Breast epithelium (tissue), 4 donors: ENCODE measurements at places on chromosomes 13 and 19. TPM values are rescaled to one million over a fixed set of nuclear protein-coding genes. Genes with fewer than 3 reads are reported as not detected.
A peak's percentile ranks its signal among the peaks of the same experiment; 100 is the strongest.

DNA sequence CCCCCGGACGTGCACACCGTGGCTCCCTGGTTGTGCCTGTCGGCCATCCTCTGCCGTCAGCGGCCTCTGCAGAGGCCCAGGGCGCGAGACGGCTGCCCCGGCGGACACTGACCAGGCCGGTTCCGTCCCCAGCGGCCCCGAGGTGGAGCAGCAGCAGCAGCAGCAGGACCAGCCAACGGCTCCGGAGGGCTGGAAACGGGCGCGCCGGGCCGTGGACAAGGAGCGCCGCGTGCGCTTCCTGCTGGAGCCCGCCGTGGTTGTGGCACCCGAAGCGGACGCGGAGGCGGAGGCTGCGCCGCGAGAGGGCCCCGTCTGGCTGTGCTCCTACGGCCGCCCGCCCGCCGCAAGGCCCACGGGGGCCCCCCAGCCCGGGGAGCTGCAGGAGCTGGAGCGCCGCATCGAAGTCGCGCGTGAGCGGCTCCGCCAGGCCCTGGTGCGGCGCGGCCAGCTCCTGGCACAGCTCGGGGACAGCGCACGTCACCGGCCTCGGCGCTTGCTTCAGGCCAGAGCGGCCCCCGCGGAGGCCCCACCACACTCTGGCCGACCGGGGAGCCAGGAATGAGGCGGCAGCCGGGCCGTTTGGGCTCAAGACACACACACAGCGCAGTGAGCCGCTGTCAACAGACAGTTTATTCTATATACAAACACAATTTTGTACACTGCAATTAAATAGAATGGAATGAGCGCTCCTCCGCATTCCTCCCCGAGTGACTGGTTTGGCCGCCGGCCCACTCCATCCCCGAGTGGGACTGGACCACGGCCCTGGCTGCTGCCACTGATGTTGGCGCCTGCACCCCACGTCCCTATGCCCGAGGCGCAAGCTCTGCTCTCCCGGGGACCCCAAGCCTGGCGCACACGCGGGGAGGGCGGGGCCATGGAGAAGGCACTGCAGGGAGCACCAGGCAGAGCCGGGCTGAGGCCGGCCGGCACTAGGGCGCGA lies 9.1 kb downstream of the GRIN3B start:
- peaks cover 16% of the 10 kb centered on the region for H3K36me3 ChIP-seq
- no peak overlapping the region for H3K4me3 ChIP-seq
- no peak for DNase-seq
- H3K27ac ChIP-seq, result no peak overlapping the region
- H3K4me1 ChIP-seq, result no peaks in the 10 kb centered on the region
- H3K27me3 ChIP-seq, result no peaks in the 10 kb centered on the region

DNA sequence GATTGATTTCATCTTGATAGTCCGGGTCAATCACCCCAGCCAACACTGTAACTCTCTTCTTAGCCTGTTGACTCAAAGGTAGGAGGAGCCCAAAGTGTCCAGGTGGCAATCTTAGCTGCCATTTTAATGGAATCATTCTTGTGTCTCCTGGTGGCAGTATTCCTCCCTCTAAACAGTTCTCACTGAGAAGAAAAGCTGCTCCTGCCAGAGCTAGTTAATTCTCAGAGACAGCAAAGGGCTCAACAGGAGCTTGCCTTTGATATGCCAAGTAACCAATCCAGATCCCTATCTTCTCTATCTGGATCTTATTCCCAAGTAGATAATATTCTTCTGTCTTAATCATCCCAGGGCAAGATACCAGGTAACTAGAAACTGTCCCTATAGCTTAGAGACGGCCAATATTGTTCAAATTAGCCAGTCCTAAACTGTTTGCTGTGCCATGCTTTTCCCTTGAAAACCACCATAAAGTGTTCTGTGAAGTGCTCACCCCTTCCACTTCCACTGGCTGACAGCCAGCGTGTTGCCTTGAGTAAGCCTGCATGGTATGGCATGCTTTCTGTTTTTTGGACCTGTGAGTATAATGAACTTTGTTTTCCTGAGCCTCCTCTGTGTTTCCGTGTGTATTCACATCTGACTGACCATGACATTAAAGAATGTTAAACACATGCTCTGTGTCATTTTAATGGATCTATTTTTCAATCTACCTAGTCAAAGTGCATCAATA lies 463.7 kb upstream of the SLITRK5 start:
- H3K4me3 ChIP-seq, result no peak overlapping the region
- no peaks in the 10 kb centered on the region for H3K36me3 ChIP-seq
- DNase-seq, result no peak
- no peaks in the 10 kb centered on the region for H3K27me3 ChIP-seq
- H3K4me1 ChIP-seq, result no peaks in the 10 kb centered on the region

DNA sequence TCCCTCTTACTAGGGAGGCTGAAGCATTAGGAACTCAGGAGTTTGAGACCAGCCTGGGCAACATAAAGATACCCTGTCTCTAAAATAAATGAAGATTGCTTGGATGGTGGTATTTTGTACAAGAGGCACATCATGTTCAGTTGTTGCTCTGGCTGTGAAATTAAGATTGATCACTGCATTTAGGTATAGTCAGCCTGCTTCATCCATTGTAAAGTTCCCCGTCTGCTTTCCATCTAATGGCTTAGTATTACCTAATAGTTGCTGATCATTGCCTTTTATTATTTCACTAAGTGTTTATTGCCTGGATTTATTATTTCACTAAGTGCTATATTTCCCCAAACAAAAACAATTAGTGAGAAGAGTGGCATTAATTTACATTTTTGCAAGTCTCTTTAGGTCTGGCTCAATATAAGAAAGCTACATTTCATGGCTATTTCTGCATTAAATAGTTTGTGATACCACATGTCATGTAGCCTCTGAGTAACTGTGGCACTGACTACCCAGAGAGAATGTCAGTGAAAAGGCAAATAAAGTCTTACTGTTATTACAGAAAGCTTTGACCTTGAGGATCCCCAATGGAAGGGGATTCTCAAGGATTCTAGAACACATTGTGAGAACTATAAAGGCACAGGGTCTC lies 45.0 kb upstream of the ZMYM5 start:
- no peaks in the 10 kb centered on the region for H3K36me3 ChIP-seq
- DNase-seq, result no peak
- no peaks in the 10 kb centered on the region for H3K4me1 ChIP-seq

GRCh38 chr13:54394085-54394700 lies 1365.6 kb downstream of the OLFM4 start:
- H3K27ac ChIP-seq, result no peak overlapping the region
- H3K36me3 ChIP-seq, result no peaks in the 10 kb centered on the region
- H3K4me1 ChIP-seq, result no peaks in the 10 kb centered on the region
- H3K4me3 ChIP-seq, result no peak overlapping the region

DNA sequence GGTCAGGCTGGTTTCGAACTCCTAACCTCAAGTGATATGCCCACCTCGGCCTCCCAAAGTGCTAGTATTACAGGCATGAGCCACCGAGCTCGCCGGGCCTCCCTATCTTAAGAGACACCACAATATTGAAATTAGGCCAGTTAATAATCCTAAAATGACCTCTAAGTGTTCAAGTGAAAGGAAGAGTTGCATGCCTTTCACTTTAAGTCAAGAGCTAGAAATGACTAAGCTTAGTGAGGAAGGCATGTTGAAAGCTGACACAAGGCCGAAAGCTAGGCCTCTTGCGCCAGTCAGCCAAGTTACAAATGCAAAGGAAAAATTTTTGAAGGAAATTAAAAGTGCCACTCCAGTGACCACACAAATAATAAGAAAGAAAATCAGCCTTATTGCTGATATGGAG lies 144.5 kb upstream of the FNDC3A start:
- H3K27ac ChIP-seq, result no peak overlapping the region
- no peaks in the 10 kb centered on the region for H3K27me3 ChIP-seq
- no peaks in the 10 kb centered on the region for H3K36me3 ChIP-seq
- H3K4me1 ChIP-seq, result no peaks in the 10 kb centered on the region
- H3K4me3 ChIP-seq, result no peak overlapping the region

GRCh38 chr19:34961775-34962686 lies 2.0 kb downstream of the ZNF792 start:
- H3K4me1 ChIP-seq, result no peaks in the 10 kb centered on the region
- peak overlapping the region; percentile 75 for H3K27ac ChIP-seq

DNA sequence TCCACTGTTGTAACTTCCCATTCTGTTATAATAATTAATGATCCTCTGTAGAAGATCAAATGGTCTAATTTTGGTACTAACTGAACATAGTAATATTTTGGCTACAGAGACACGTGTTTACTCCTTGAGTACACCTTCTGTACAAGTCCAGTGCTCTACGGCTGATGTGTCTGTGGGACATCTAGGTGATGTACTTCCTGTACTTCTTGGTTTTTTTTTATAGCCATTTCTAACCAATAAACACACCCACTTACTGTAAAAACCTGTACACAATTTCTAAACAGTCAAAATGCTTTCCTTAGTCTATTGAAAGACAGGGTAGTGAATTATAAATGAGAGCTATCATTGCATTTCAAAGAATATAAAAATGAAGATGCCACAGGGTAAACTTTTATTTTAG lies 118.7 kb downstream of the RNF17 start:
- H3K4me3 ChIP-seq, result no peak overlapping the region
- H3K27me3 ChIP-seq, result no peaks in the 10 kb centered on the region

The LGALS14 gene
- not detected for total RNA-seq

The TNFSF13B gene
- total RNA-seq, result 3.2 TPM

The CIC gene
- 25.6 TPM for total RNA-seq

The DIRAS1 gene
- total RNA-seq, result 0.64 TPM

The ONECUT3 gene
- total RNA-seq, result not detected

The SMIM24 gene
- 6.7 TPM for total RNA-seq
